Umbilical cord (tissue), 2 donors: ENCODE measurements at places on chromosomes 1 and 21.
A peak's percentile ranks its signal among the peaks of the same experiment; 100 is the strongest.

DNA sequence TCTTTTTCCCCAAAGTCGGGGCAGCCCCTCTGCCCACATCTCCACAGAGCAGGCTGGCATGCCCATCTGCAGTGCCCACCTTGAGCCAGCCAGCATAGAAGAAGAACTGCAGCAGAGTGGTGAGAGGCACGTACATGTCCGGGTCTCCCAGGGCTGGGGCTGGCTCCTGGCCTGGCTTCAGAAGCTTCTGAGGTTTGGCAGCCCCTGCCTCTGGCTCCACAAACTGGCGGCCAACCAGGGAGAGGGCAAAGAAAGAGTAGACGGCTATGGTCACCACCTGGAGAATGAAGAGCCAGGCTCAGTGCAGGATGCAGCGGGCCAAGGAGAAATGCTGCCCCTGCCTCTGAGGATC is 3.0 kb downstream of the BEST4 start:
- no peak for DNase-seq

- peak; percentile 57 for DNase-seq
Measured at GRCh38 chr1:65265651-65266351, 43.5 kb upstream of the DNAJC6 start.

GRCh38 chr1:14826172-14826636 is 227.7 kb downstream of the KAZN start:
- DNase-seq = peak; percentile 80

DNA sequence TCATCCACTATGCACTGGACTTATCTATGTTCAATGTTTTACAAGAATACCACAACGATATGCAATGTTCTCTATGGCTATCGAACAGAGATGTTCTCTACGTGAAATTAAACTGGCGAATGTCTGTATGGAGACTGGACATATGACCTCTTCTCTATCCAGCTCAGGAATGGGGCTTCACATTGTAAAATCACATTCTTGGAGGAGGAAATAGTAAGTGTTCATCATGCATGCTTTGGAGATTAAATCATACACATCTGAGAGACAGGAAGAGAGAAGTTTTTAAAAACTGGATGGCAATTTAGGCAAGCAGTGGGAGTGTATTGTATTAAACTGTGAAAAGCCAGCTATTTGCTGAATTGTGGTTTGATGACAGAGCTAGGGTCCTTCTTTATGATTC is 47.9 kb upstream of the RGL1 start:
- peak; percentile 29 for DNase-seq

GRCh38 chr1:5648410-5649165 is 343.6 kb downstream of the NPHP4 start:
- DNase-seq = no peak

GRCh38 chr21:42868196-42868595 is 11.1 kb downstream of the WDR4 start:
- DNase-seq = no peak

- no peak for DNase-seq
Measured at GRCh38 chr1:41533016-41533730, 48.7 kb upstream of the EDN2 start.

DNA sequence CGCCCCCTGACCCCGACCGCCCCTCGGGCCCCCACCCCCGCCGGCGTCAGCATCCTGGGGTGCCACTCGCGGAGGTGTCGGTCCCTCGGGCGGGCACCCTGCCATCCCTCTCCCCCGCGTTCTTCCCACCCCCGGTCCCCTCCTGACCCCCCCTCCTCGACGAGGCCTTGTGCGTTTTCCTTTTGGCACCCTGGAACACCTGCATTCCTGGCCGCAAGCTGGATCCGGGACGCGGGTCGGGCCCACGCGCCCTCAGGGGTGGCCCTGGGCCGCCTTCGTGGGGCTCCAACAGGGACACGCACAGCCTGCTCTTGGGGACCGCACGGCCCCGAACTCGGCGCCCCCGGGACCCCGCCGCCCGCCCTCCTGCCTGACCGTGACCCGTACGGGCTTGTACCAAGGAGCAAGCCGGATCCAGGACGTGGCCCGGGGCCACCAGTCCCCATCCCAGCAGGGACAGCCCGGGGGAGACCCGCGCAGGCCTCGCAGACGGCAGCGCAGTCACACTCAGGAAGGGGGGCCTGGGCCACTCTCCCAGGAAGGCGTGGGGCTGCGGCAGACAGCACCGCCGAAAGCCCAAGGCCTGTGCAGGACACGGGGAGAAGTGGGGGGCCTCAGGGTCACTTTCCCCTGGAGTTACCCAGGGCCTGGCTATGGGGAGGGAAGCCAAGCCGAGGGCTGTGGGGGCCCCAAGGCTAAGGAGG is 579 bp upstream of the SLC19A1 start:
- no peak for DNase-seq

DNA sequence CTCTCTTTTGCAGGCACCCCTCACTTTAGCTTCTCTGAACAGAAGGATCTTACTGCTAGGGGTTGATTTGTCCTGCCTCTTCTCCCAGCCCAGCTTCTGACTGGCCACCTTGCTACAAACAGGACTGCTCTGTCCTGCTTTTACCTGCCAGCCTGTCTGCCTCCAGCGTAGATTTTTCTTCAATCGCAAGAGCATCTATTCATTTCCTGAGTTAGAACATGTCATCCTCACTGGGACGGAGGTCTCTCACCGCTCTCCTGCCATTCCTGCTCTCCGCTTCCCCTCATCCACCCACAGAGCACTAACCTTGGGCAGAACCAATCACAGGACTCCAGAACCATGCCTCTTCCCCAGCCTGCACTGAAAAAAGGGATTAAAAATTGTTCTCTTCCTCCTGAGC is 3.5 kb upstream of the ATP1B1 start:
- DNase-seq = no peak

DNA sequence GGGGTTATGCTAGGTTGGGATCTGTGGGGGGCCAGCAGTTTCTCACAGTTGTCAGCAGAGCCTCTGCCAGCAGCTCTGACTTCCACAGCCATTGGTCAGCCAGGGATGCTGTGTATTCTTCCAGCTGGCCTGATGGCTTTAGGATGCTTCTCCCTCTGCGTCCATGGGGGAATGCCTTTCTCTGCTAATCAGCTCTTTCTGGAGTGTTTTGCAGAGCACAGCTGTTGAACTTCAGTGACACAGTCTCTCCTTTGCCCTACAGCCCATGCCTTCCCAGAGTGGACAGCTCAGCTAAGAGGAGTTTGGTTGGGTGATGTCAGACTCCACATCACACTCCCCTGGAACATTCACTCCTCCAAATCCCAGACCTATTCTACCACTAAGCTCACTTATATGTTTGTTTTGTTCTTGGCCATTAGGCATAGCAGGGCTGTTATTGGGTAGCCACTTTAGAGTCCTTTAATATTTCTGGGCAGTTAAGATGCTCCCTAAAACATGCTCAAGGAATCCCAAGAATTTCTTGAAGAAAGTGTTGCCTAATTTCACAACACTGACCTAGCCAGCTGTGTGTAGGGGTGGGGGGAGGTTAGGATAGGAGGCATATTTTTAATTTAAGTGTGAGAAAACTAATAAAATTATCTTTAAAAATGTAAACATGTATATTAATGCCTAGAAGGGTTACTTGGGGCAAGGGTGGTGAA is 75.3 kb upstream of the KIAA0040 start:
- DNase-seq = peak; percentile 31

DNA sequence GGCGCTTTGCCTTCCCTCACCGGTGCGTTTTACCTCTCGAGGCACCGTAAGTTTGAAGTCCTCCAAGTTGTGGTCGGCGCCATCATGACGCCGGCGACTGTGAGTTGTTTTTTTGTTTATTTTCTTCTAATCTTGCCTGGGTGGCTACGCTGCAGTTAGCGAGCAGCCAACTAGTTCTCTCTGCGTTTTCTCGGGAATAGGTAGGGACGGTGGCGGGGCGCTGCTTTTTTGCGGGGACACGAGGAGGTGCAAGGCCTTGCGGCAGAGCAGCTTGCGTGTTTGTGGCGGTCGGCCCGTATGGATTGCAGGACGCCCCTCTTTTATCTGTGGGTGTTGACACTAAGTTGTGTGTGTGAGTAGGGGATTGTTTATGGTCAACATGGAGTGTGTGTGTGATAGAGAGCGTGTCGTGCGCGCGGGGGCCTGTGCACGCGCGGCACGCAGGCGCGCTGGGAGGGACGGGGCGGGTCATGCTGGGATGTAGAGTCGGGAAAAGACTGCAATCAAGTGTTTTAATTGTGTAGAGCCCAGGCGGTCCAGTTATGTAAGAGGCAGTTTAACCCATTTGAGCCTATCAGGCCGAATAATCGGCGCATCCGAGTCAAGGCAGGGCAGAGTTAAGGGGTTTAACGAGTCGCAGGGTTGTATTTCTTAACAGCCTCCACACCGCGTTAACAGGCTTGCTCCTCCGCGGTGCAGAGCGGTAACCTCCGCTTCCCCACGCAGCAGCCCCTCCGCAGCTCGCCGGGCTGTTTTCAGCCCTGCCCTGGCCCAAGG is 1.2 kb upstream of the NEGR1 start:
- peak; percentile 90 for DNase-seq

GRCh38 chr1:236907205-236907604 is 97.0 kb downstream of the MT1HL1 start:
- DNase-seq = peak; percentile 78

- DNase-seq = peak; percentile 35
Measured at GRCh38 chr1:77281491-77282186, at the start of gene AK5. TSS of gene AK5 (plus strand) at chr1:77282019. CDS start at chr1:77282314, 295 bp downstream.
